BJ (cell line): ENCODE measurements at places on chromosomes 6 and 20.
A peak's percentile ranks its signal among the peaks of the same experiment; 100 is the strongest.

DNA sequence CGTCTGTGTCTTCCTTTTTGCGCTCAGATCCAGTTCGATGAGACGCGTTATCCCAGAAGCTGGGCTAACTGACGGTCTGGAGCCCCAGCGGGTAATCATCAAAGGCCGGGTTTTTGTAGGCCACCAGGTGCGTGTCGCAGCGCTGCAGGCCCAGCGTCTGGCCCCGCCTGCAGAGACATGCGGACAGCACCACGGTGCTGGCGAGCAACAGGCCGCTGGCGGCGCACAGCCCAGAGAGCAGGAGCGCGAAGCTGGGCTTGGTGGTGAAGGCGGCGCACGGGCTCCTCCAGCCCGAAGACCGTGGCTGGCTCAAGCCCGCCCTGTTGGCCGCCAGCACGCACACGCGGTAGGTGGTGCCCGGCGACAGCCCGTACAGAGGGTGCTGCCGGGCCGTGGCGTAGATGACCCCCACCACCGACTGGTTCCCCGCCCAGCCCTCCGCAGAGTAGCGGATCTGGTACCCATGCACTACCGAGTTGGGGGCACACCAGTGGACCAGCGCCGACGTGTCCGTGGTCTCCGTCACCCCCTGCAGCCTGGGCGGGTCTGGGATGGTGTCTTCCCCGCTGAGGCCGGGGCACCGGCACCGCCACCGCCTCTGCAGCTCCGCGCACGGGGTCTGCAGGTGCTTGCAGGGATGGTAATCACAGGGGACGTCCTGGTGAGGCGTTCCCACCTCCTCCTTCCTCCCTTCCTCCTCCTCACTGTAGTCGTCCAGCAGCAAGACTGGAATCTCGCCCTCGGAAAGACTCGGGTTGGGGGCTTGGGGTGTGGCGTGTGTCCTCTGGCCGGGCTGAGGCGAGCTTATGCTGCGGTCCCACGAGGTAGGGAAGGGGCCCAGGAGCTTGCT lies 12.7 kb downstream of the LRRN4 start:
- no peak for DNase-seq

GRCh38 chr6:168956884-168957730 lies 296.5 kb downstream of the THBS2 start:
- peak; percentile 49 for DNase-seq

DNA sequence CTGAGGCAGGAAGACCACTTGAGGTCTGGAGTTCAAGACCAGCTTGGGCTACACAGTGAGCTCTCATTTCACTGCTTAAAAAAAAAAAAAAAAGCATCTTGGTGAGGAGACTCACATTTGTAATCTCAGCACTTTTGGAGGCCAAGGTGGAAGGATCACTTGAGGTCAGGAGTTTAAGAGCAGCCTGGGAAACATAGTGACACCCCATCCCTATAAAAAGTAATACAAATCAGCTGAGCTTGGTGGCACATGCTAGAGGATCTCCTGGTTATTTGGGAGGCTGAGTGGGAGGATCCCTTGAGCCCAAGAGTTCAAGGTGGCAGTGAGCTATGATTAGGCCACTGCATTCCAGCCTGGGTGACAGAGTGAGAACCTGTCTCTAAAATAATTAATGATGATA lies 29.4 kb upstream of the SYNCRIP start:
- DNase-seq, result no peak

DNA sequence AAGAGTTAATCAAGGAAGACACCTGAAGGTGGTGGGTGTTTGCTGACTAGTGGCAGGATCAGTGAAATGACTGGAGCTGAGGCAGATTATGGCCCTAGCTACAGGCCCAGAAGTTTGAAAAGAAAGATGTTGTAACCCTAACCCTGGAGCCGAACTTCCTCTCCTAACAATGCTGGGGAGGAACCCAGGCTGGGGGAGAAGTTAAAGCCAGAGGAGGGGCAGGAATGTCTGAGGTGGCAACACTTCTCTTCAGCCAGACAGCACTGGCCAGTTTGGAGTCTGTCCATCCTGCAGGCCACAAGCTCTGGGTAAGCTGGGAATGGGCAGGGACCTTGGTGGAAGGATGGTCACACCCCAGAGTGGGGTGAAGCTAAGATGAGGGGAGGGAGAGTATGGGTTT lies at the start of gene LST1:
Gene LST1, plus strand, starts transcription at position 270 of the 400 bp plus-strand sequence. CDS start 1,023 bp downstream, outside the sequence.
- no peak for DNase-seq

GRCh38 chr6:193773-194310 lies 98.4 kb upstream of the DUSP22 start:
- no peak for DNase-seq

DNA sequence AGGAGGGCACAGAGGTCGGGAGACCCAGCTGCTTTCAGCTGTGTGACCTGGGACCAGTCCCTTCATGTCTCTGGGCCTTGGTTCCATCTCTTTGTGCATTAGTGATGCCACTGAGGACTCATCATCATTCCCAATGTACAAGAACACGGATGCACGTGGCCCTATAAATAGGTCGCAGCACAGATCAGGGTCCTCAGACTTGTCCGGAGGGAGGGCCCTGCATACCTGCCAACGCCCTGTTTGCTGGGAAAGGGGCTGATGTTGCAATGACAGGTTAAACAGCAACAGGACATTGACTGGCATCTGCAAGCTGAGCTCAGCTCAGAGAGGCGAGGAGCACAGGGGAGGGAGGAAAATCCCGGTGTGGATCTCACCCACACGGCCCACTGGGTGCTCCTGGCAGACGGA lies 21.8 kb downstream of the TGM2 start:
- no peak for DNase-seq

- DNase-seq, result no peak
Observed at GRCh38 chr6:4935486-4935885, 68.4 kb downstream of the RPP40 start.

DNA sequence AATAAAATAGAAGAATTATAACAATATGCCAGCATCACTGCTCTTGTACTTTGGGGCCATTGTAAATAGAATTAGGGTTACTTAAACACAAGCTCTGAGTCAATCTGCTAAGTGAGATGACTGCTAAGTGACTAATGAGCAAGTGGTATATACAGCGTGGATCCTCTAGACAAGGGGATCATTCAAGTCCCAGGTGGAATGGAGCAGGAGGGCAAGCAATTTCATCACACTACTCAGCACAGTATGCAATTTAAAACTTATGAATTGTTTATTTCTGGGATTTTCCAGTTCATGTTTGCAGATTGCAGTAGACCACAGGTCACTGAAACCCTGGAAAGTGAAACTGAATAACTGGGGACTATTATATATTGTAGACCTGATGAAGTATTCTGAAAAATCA lies 235.3 kb downstream of the BTBD3 start:
- DNase-seq, result no peak

- no peak for DNase-seq
Observed at GRCh38 chr20:43681468-43681942, 14.6 kb downstream of the MYBL2 start.

DNA sequence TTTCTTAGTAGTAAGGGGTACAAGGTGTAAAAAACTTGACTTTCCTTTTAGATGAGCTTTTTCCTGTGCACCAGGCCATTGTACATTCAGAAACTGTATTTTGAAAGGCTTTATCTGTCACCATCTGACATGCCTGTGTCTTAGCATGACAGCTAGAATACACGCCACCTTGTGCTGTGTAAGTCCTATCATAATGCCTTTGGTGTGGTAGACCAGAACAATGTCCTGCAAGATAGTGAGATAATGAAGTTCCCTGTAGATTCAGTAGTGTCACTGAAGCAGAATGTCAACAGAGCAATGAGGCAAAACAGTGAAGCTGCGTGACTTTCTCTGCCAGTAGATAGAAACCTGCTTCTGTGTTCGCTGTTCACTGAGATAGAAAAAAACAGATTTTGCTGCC lies 105.8 kb downstream of the JAG1 start:
- DNase-seq, result no peak

DNA sequence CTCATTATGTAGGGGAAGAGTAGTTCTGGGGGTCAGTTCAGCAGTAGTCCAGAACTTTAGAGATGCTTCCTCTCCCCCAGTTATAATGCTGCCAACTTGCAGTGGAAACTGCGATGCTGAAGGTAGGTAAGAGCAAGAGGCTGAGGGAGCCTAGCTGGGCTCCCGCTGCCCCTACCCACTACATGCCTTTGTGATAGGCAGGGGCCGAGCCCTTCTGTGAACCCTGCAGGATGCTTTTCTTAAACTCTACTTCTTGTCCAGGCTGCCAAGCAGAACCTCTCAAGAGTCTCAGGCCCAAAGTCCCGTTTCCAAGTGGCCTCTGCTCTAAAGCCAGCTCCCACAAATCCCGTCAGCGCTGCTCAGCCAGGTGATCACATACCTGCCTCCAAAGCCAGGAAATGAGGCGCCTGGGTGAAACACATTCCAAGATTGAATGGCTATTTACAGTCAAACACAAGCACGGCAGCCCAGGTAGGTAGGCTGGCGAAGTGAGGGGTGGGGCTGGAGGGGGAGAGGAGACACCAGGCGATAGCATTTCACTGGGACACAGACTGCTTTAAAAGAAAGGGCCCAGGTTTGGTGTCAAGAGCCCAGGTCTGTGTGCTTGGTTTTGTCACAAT lies 150.7 kb downstream of the CD24 start:
- DNase-seq, result no peak

GRCh38 chr6:52377538-52378221 lies 15.7 kb downstream of the PAQR8 start:
- no peak for DNase-seq

DNA sequence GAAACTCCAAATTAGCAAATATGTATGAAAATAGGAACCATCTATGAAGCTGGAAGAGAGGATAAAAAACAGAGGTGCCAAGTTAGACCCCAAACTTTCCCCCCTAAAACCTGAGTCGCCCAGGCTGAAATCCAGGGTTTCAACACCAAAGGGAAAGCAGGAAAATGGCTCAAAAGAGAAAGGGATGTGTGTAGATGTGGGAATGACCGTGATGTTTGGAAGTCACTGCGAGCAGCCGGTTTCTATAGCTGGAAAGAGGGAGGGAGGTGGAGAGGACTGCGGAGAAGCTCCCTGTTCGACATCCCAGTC lies 4.5 kb downstream of the RING1 start:
- DNase-seq, result no peak

GRCh38 chr6:44696686-44697085 lies 309.2 kb downstream of the CDC5L start:
- DNase-seq, result no peak

- peak; percentile 17 for DNase-seq
Observed at GRCh38 chr6:16800942-16801341, 39.7 kb upstream of the ATXN1 start.

DNA sequence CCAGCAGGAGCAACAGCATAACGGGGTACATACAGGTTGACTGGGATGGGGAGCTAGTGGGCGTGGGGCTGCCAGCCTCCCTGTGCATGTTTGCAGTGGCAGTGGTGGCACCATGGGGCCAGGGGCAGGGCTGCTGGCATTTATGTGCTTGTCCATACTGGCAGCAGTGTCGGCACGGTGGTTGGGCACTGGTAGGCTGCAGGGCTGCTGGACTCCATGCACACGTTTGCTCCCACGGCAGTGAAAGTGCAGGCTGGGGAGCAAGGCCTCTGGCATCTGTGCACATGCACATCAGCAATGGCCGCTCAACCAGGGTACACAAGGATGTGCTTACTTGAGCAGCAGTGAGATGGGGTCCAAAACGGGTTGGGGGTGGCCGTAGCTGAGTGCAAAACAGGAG lies 159.5 kb upstream of the KHDRBS2 start:
- no peak for DNase-seq

- no peak for DNase-seq
Observed at GRCh38 chr20:24633521-24633920, 164.1 kb downstream of the SYNDIG1 start.

DNA sequence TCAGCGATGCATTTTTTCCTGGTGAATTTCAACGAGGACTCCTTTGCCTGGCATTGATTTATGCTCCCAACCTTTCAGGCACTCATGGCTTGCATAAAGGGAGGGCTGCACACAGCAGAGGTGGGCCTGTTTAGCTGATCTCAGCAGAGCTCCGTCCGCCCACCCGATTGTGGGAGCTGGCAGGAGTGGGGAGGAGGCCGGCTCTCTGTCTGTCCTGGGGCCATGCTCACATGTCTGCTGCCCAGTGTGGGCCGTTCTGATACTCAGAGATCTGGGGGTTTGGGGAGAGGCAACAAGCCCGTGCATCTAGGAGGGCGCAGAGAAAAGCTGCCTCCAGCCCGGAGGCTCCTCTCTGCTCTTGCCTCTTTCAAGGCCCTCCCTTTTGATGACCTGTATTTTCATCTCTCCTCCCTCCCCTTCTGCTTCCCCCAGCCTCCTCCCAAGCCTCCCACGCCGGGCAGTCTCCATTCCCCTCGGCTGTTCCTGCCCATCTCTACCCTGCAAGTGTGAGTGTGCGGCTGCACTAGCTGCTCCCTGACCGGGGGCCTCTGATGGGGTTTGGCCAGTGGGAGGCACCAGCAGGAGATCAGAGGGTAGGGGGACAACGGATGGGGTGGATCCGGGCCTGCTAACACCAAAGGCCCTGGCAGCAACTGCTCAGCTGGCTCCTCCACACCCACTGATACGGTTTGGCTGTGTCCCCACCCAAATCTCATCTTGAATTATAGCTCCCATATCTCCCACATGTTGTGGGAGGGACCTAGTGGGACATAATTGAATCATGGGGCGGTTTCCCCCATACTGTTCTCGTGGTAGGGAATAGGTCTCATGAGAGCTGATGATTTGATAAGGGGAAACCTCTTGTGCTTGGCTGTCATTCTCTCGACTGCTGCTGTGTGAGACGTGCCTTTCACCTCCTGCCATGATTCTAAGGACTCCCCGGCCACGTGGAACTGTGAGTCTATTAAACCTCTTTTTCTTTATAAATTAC lies 39.6 kb upstream of the MLN start:
- no peak for DNase-seq

DNA sequence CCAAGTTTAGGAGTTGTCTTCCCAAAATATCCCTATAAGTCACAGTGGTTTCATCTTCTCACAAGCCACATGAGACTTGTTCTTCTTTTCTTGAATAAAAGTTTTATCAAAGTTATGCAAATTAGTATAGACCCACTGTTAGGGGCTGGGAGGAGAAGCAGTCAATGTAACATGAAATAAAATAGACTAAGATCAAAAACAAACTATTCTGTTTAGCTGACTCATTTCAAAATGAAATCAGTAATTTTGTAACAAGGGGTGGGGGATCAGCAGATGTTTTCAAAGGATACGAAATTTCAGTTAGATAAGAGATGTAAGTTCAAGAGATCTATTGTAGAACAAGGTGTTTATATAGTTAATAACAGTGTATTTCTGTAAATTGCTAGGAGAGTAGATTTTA lies 339.6 kb upstream of the PRDM1 start:
- no peak for DNase-seq

DNA sequence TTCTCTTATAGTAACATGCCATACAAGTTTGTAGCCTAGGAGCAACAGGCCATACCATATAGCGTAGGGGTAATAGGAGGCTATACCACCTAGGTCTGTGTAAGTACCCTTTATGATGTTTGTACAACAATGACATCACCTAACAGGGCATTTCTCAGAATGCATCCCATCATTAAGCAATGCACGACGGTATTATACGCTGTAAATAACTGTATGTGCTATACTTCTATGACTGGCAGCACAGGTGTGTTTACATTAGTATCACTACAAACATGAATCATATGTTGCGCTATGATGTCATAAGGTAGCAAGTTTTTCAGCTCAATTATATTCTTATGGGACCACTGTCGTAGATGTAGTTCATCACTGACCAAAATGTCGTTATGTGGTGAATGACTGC lies 31.0 kb downstream of the ADNP start:
- no peak for DNase-seq
